ENCODE measurements at places on chromosomes 7 and 10.
A peak's percentile ranks its signal among the peaks of the same experiment; 100 is the strongest.

DNA sequence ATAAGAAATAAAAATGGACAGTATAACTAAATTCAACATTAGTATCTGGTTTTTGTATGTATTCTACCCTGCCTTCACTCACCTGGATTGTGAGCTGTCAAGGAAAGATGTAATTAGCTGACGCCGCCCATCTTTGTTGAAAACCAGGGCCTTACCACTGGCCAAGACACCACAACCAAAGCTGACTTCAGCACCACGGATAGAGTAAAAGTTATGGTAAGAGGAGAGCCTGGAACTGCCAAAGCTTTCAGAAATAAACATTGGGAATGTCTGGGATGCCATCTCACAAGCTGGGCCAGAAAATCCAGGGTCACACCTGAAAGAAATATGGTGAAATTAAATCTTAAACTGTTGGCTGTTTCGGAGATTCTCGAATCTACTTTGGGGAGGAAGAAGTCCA is 190.1 kb upstream of the SLC26A5 start:
- DNase-seq: peak; percentile 35

DNA sequence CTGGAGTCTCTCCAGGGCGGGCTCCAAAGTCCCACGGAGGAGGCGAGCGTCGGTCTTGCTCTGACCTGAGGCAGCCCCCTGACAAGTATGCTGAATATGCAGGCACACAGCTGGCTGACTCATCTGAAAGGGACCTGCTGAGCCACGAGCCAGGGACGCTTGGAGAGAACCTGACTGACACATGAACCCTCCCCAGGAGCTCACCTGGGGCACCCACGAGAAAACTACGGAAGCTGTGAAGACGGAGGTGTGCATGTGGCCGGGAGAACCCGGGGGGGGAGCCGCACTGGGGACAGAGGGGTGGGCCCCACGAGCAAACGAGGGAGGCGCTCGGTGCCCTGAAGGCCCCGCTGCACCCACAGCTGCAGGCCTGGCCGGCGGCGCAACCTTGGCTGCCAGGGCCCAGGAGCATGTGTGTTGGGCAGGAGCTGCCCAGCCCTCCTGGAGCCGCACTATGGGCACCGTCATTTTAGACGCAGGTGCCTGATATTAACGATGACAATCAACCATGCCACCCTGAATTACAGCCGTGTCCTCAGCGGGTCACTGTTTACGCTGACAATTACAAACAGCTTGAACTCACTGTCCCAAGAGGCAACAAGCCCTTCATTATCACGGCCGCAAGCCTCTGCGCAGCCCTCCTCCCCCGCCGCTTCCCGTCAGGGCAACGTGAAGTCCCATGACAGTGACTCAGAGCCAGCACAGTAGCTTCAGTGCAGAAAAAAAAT is 64.7 kb downstream of the DIP2C start:
- DNase-seq: peak; percentile 91

DNA sequence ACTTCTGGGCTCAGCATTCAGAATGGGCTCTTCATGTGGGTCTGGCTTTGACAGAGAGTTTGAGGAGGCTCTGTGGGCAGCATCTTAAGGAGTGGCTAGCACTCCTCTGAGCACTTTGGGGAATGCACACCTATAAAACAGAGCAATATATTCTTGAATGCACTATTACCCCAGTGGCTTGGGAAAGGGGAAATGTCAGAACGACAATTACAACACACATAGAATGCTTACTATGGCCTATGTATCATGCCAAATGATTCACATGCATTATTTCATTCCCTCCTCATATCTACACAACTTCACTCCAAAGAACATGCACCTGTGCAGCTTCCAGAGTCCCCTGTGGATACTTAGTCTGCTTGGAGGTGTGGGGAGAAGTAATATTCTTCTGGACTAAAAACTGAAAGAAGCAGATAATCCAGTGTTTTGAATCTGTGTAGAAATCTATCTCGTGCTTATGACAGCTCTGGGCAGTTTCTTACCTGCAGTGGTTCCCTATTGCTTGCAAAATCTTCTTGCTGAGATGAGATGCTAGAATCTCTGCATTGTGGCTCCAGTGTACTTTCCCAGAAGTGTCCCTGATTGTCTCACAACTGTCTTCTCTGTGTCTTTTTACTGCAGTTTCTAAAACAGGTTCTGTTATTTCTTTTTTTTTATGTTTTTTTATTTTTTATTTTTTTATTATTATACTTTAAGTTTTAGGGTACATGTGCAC is 5.5 kb upstream of the MGAM start:
- DNase-seq: no peak

- DNase-seq: no peak
Measured at GRCh38 chr7:36640682-36641081, 83.6 kb downstream of the AOAH start.

DNA sequence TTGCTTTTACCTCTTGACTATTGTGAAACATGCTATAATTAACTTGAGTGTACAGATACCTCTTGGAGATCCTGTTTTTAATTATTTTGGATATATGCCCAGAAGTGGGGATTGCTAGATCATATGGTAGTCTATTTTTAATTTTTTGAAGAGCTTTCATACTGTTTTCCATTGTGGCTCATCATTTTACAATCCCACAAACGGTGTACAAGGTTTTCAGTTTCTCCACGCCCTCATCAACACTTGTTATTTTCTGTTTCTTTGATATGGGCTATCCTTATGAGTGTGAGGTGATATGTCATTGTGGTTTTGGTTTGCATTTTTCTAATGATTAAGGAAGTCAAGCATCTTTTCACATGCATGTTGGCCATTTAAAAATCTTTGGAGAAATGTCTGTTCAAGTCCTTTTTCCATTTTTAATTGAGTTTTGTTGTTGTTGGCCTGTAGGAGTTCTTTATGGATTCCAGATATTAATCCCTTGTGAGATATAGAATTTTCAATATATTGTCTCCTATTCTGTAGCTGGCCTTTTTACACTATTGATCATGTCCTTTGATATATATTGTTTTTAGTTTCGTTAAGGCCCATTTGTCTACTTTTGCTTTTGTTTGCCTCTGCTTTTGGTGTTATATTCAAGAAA is 7.5 kb downstream of the AGK start:
- peak; percentile 77 for DNase-seq

DNA sequence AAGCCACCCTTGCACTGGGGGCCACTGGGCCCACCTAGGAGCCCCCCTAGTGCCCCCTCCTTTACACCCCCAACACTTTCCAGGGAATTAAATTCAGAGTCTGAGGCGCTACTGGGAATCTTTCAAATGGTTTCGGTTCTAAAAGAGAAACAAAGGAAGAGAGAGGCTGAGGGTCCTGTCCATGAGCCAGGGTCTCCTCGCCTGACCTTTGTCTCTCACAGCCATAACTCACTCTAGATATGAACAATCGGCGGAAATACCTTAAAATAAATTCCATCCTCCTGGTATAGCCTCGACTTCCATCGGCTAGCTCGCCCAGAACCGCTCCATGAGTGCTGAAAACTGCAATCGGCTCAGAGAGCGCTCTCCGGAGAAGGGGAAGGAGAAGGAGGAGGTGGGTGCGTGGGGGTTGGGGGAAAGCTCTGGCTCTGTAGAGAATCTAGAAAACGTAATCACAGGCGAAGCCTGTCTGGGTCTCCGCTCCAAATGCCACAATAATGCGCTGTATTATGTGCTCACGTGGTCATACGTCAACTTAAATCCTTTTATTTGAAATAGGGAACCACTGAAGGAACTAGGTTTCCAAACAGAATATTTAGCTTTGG is 12.6 kb downstream of the HOXA4 start:
- peak; percentile 89 for DNase-seq

DNA sequence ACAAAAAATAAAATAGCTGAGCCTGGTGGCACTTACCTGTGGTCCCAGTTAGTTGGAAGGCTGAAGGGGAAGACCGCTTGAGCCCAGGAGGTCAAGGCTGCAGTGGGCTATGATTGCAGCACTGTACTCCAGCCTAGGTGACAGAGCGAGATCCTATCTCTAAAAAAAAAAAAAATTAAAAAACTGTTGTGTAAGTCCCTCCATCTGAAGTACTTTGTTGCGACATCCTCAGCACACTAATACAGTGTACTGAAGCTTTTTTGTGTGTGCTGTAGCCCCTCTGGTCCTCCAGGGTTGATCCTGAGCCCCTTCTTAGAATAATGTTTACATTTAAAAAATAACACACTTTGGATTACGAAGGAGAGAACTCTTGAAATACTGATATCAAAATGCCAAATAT is 71.3 kb downstream of the PFKFB3 start:
- peak; percentile 71 for DNase-seq

GRCh38 chr7:148963583-148964482 is 64.5 kb downstream of the PDIA4 start:
- DNase-seq: peak; percentile 15

DNA sequence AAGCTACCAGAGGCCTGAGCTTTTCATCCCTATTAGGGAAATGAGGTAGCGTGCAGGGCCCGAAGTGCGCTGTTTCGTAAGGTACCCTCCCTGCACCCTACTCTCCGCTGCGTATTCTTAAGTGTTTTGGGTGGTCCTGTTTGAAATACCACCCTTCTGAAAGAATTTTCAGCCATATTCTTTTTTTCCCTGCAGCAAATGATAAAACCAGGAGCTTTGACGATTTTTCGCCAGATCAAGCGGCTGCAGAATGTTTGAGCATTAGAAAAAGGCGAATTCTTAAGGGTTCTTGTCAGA is 1.2 kb downstream of the RSBN1L start:
- DNase-seq: no peak

- peak; percentile 43 for DNase-seq
Measured at GRCh38 chr10:114172216-114172615, 1.8 kb downstream of the CCDC186 start.

GRCh38 chr7:3300651-3301448 is at the start of gene SDK1:
Gene SDK1 (plus strand): TSS chr7:3301252. CDS start chr7:3301587, 335 bp downstream.
- peak; percentile 90 for DNase-seq

- peak; percentile 63 for DNase-seq
Measured at GRCh38 chr7:116259156-116259870, 49.0 kb downstream of the TES start.

GRCh38 chr7:11212080-11212711 is 238.5 kb downstream of the PHF14 start:
- peak; percentile 48 for DNase-seq

- DNase-seq: peak; percentile 89
Measured at GRCh38 chr10:28984431-28984830, 304.4 kb upstream of the LYZL1 start.

GRCh38 chr10:130430291-130430690 is 294.1 kb downstream of the GLRX3 start:
- no peak for DNase-seq

- no peak for DNase-seq
Measured at GRCh38 chr7:72072901-72073300, 339.2 kb downstream of the CALN1 start.

DNA sequence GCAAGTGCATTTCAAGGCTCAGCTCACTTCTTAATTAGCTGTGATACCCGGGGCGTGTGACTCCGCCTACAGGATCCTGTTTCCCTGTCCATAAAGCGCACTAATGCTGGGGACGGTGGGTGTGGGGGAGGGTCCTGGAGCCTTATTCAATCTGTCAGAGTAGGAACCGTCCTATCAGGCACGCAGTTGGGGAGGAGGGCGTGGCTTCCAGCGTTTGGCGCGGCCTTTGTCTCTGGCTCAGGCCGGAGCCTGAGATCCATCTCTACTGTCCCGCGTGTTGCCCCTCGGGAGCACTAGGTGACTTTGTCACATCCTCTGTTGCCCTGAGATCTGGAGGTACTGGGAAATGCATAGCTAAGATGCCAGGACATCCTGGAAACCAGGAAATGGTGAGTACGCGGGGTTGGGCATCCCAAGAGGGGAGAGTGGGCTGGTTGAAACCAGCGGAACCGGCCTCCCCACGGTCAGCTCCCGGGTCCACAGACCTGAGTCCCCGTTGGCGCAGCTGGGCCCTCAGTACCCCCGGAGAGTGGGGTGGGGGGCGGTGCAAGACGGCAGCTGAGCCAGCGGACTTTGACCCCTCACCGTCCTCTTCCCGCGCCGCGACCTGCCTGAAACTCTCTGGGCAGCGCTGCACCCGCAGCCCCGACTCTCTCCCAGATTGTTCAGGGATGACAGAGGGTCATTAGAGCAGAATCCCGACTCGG is 104.4 kb upstream of the ZNF92 start:
- peak; percentile 84 for DNase-seq

DNA sequence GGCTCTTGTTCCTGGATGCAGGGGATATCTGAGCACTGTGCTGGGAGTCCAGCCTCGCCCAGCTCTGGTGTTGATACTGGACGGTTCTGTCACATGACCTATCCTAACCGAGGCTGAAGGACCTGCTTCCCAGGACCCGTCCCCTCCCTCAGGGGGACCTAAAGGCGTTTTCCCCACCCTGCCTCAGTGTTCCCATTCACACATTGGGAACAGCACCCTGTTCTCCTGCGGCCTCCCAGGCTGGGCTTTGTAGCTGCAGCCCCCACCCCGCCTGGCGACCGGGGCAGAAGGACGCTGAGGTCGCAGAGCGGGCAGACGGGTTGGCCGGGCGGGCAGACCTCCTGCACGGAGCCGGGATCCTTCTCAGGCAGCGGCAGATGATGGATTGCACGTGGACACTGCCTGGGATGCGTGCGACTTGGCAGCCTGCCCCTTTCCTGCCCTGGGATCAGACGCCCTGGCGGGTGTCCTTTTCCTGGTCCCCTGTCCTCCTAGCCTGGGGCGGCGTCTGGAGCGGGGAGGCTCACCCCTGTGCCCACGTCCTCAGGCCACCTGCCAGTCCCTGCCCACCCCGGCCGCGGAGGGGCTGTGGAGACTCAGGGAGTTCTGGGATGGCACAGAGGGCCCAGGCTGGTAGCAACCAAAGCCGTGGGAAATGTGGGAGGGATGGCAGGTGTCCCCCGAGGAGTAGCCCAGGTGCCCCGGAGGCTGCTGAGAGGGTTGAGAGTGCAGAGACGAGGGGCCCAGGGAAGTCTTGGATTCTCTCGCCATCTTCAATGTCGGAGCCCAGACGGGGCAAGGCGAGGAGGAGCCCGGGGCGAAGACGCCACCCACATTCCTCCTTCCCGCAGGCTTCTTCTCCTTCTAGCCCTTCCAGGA is 17.2 kb upstream of the PSMG3 start:
- no peak for DNase-seq

DNA sequence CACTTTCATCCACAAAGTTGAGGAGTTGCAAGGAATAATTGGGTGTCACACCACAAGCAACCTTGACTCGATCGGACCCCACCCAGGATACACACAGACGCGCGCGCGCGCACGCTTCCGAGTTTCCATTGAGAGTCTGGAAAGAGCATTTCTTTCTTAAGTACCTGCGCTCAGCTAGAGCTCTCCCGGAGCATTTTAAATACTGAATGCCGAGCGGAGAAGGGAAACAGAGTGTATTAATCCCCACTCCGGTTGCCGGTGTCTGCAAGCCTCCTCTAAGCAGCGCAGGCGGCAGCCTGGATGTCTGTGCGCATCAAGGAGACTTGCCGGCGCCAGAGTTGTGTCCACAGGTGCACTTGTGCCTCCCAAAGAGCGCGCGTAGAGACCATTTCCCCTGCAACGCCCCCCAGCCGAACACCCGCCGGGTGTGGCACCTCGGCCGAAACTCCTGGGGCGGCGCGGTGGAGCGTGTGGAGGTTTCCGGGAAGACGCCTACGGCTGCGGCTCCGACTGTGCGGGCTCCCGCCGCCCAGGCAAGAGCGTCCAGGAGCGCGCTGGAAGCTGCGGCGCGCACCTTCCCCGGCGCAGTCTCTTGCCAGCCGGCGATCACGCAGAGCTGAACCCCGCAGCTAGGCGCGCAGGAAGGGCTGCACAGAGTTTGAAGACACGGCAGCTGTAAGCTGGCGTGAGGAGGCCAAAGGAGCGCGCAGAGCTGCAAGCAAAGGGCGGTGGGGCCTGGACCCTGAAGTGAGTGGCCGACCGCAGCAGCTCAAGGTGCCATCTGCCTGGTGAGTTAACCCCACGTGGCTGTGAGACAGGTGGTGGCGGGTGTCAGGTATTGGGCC is 1.1 kb upstream of the FEZF1 start:
- DNase-seq: no peak

All from fibroblast of lung (primary cell).